Right lobe of liver (tissue), 6 donors: ENCODE measurements at places on chromosomes 5 and 9.
A peak's percentile ranks its signal among the peaks of the same experiment; 100 is the strongest.

DNA sequence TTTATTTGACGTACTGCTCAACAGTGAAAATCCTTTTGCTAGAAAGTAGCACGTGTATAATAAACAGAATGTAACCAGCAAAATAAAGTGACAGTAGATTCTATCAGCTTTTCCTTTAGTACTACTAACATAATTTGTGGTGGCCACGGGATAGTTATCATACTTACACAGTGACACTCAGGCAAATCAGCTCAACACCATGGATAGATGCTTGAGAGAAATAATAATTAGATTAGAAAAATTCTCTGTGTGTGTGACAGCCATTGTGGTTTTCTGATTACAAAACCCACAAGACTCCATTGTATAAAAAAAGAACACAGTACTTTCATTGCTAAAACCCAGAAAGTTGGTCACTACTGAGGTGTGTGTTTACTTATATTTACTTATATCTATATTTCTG, 101.1 kb downstream of the MUSK start:
- no peak for DNase-seq

DNA sequence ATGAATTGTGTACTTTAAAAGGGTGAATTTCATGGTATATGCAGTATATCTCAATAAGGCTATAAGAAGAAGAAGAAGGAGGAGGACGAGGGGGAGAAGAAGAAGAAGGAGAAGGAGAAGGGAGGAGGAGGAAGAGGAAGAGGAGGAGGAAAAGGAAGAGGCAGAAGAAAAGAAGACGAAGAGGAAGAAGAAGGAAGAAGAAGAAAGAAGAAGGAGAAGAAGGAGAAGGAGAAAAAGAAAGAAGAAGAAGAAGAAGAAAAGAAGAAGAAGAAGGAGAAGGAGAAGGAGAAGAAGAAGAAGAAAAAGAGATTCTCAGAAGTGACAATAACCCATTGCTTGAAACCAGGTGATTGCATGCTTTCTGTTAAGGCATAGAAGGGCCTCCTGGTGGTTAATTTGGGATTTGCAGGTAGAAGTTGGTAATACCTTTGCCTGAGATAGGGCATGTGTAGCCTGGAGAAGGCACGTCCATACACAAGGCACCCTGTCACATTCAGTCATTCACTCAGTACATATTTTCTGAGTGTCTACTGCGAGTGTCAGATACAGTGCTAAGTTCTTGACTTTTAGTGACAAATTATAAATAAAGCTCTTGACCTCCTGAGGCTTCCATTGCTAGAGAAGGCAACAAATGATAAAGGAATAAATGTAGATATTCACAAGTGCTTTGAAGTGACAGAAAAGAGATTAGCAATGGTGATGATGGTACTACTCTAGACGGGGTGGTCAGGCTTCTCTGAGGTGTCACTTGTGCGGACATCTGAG, 231.3 kb downstream of the NPR3 start:
- no peak for DNase-seq

DNA sequence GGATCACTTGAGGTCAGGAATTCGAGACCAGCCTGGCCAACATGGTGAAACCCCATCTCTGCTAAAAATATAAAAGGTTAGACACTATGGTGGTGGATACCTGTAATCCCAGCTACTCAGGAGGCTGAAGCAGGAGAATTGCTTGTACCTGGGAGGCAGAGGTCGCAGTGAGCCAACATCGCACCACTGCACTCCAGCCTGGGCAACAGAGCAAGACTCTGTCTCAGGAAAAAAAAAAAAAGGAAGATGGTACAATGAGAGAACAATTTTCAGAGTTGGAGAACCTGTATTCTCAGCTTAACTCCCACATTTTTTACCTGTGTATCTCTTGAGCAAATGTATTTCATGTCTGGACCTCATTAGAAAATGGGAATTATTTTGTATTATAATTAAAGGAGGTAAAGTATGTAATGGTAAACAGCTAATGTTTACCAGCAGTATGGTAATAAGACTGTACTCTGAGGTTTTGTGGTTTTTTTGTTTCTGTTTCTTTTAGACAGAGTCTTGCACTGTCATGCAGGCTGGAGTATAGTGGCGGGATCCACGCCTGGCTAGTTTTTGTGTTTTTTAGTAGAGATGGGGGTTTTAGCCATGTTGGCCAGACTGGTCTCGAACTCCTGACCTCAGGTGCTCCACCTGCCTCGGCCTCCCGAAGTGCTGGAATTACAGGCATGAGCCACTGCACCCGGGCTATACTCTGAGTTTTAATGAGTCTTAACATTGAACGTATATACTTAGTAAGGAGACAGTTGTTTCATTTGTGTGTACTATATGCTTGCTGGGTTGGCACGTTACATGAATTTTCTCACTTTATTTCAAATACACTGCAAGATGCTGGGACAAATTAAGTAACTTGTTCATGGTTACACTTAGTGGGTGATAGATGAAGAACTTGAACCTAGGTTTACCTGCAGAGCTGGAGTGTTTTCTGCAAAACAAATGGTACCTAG, 16.2 kb downstream of the UHRF2 start:
- DNase-seq, result no peak

GRCh38 chr5:123719004-123719403, 207.0 kb downstream of the CSNK1G3 start:
- no peak for DNase-seq

DNA sequence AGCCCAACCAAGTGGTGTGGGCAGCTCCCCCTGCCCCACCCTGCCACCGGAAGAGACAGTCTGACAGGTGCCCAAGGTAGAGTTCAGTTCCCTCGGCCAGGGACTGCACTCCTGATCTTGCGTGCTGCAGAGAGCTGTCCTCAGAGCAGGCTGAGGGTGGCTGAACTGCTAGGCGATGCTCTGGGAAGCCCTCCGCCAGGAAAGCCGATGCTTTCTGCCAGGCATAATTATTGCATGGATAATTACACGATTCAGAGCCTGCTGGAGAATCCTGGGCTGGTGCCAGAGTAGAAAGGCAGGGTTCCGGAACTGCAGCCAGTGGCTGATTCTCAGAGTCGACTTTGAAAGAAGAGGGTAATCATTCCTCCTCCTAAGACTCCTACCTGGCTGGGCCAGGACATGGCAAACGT, 19.3 kb downstream of the KCNIP1 start:
- DNase-seq, result no peak

DNA sequence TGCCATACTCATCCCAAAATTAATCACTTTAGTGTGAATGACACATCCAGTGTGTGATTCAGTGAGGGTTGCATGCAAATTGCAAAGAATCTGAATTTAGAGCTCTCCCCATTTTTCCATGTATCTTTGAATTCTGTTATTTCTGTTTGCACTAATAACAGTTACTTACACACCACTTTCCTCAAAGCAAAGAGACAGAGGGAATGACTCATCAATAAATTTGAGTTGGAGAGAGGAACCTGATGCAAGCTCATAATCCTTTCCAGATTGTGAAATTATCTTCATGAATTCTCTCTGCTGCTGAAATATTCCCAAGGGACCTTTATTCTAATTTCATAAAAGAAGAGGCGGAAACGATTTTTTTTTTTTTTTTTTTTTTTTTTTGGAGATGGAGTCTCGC, 204.8 kb downstream of the CDH9 start:
- DNase-seq, result no peak

GRCh38 chr5:142095035-142095434, 13.5 kb upstream of the NDFIP1 start:
- DNase-seq, result no peak

- no peak for DNase-seq
These were observed 176.0 kb downstream of the SLC12A2 start for GRCh38 chr5:128259607-128260021.

DNA sequence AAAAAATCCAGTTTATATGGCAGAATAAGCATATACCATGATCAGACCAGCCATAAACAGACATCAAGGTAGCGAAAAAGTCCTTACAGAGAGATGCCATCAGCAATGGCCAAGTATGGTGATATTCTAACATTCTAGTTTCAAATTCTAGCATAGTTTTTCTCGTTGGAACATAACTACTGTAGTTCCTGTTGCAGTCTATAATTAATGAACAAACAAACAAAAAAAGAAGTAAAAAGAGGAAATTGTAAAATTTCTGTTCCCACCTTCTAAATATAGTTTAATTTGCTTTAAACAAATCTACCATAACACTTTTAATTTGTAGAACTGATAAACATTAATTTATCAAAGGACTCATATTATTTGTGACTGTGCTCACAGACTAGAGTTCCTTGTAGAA, 9.9 kb upstream of the CD180 start:
- DNase-seq, result no peak

DNA sequence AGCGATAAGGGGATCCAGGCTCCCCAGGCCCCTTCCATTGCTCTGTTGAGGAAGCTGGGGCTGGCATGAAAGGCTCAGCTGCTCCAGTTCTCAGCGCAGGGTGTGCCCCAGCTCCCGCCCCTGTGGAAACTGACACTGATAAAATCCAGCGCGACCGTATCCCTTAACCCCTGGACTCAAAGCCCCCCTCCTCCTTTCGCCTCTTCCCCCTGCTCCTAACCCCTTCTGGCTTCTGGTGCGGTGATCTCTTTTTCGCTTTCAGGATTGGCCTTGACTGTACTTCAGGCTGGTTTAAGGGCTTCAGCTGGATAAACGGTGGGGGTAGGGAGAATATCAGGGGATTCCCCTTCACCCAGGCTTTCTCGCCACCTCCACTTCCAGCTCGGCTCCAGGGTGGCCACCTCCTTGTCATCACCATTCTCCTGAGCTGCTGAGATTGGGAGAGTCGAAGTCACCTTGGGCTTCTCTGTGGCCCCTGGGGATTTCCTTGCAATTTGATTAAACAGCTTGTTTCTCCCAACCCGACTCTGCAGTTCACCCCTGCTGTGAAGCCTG, 843 bp downstream of the BSPRY start:
- DNase-seq, result no peak

- no peak for DNase-seq
These were observed 66.3 kb downstream of the PSAT1 start for GRCh38 chr9:78363221-78363620.

- DNase-seq, result no peak
These were observed 43.2 kb upstream of the NKX2-5 start for GRCh38 chr5:173278172-173278571.

DNA sequence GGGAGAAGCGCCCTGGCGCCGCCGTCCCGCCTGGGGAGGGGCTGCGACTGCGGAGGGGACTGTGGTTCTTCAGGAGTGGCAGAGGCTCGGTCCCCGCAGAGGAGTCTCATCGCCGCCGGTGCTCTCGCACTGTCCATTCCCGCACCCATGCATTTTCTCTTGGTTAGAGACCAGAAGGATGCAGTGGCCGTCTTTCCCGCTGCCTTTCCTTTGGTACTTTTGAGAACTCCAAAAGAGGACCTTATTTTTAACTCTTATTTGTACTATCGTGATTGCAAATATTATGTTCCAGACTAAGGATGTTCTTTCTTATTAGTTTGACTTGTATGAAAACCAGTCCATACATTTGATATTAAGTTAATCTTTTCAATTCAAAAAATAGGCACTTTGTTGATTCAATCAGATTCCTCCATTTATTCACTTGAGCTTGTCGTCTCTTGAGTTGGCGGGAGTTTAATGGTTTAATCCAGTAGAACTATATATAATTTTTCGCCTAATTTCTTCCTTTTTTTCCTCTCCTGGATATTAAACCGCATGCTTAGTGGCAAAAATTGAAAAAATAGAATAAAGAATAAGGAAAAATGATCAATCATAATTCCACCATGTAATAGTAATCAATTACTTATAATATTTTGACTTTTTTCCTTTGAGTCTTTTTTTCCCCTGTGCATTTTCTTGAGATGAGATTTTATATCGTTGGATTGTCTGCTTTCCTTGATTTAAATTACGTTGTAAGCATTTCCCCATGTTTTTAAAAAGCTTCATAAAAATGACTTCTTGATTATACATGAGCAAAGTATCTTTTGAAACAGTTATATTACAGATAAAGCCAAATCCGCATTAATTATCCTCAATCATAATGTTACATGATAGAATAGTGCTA, 861 bp downstream of the ZFYVE16 start:
- peak; percentile 69 for DNase-seq

DNA sequence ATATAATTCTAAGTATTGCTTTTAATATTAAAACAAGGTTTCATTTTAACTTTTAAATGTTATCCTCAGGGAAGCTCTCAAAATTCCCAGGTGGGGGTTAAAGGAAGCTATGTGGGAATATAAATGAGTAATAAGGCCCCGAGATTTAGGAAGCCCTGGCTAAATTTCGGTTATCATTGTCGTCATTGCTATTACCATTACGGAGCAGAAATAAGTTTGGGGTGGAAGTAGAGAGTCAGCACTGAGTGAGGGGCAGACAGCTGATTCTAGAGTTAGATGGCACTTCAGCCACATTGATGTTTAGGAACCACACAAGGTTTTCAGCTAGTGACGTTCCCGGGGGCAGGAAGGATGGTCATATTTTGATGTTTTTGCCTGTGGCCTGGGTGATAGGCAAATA, 74.9 kb downstream of the NREP start:
- no peak for DNase-seq

- DNase-seq, result no peak
These were observed 17.8 kb downstream of the PHF2 start for GRCh38 chr9:93594041-93594756.

DNA sequence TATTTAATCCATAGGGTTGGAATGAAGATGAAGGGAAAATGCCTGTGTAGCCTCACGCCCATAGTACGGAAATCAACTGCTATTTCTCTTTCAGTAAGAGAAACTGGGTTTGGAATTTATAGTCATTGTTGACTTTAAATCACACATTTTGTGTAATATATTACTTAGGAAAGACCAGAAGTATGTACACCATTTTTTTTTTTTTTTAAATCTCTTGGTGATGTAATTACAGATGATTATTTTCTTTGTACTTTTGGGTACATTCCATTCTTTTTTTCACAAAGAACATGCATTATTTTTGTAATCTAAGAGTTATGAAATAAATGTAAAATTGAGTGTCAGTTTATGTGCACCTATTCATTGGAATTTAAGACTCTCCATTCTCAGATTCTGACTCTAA, 45.7 kb downstream of the POC5 start:
- no peak for DNase-seq

GRCh38 chr5:84378420-84378819, 6.3 kb downstream of the EDIL3 start:
- no peak for DNase-seq

GRCh38 chr5:180594311-180595045, 3.2 kb upstream of the SCGB3A1 start:
- DNase-seq, result no peak

DNA sequence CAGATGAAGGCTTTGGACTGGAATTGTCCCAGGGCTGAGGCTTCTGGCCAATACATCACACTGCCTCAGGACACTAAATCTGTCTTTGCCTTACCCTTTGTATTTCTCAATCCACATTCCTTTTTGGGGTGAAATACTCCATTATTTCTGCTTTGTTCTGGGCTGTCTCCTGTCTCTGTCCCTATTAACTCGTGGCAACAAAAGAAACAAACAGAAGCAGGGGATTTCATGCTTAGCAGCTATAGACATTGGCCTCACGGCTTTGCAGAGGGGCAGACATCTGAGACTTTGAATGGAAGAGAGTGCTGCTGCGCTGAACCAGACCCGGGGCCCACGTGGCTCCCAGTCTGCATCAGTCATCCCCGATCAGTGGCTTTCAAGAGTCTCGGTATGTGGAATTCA, 129.7 kb downstream of the ARL15 start:
- DNase-seq, result no peak

DNA sequence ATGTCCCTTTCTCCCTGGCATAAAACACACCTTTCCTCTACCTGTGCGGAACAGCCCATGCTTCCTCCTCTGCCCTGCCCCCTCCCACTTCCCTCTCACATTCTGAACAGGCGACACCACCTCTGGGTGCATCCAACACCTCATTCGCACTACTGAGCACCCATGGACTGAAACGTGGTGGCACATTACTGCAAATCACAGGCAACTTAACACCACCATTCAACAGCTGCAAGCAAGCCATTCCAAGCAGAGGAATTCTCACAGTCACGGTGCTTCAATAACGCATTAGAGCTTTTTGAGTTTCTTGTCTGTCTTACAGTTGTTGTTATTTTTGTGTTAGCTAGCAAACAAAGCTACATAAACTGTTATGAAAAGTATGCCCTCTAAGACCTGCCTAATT, 298.2 kb upstream of the TAS2R1 start:
- no peak for DNase-seq
